ENCODE measurements at places on chromosomes 1 and 21. TPM values are rescaled to one million over a fixed set of nuclear protein-coding genes. Genes with fewer than 3 reads are reported as not detected.
A peak's percentile ranks its signal among the peaks of the same experiment; 100 is the strongest.

DNA sequence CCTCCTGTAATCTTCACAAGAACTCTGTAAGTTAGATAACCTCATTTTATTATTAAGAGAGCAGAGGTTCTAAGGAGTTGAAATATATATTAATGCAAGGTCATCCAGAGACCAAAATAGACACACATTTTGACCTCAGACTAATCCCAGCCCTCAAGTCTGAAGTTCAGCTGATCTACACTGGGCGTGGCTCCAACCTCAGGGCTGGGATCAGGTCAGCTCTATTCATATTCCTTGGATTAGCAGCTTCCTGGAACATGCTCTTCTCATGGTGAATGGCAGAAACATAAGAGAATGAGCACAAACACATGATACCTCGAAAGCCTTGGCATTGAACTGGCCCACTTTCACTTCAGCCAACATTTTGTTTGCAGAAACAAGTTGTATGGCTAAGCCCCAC is 200.8 kb upstream of the ST6GALNAC5 start:
- H3K4me1 ChIP-seq = no peaks in the 10 kb centered on the region
- H3K4me3 ChIP-seq = no peak overlapping the region
- no peaks in the 10 kb centered on the region for H3K27me3 ChIP-seq
- H3K27ac ChIP-seq = no peak overlapping the region

DNA sequence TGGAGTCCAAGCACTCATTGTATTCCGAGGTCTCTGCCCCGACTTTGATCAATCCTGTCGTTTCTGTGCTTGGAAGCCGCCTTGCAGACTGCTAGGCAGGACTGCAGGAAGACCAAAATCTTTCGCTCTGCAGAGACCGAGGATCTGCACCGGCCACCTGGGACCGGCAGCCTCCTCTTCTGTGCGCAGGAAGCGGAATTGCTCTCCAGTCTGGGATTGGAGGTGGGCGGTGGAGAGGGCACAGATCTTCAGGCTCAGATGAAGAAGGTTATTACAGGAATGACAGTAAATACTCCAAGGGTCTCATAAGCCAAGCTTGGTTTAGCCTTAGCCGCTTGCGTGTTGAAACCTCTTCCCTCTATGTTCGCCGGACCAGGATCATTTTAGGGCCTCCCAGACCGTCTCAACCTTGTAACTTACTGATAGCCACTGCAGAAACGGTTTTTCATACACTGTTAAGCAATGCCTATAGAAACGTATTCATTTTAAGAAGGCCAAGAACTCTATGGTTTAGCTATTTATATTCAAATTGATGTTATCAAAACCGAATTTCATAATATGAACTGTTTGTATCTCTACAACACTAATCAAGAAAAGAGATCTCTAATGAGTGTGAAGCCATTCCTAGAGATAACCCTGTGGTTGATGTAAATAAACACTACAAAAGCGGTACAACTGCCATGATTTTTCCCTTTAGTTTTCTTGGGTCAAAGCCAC is 1.1 kb downstream of the MIA3 start:
- no peaks in the 10 kb centered on the region for H3K27me3 ChIP-seq
- H3K27ac ChIP-seq = no peak overlapping the region
- no peaks in the 10 kb centered on the region for H3K36me3 ChIP-seq
- H3K4me3 ChIP-seq = peak overlapping the region; percentile 79
- DNase-seq = peak; percentile 32

DNA sequence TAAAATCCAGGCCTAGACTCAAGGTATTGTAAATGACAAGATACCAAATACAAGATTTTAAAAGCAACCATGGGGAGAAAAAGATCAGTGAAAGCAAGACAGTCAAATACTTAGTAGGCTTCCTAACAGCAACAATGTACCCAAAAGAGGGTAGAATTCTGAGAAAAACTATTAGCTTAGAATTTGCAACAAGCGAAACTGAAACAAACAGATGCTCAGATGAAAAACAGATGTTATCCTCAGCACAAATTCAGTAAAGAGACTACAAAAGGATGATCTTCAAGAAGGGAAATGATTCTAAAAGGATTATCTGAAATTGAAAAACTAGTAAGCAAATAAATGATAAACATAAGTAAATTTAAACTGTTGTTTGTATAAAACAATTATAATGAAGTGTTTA is 40.0 kb downstream of the PDC start:
- no peaks in the 10 kb centered on the region for H3K4me1 ChIP-seq
- H3K27ac ChIP-seq = no peak overlapping the region
- no peaks in the 10 kb centered on the region for H3K27me3 ChIP-seq
- no peak overlapping the region for H3K4me3 ChIP-seq
- H3K36me3 ChIP-seq = no peaks in the 10 kb centered on the region

DNA sequence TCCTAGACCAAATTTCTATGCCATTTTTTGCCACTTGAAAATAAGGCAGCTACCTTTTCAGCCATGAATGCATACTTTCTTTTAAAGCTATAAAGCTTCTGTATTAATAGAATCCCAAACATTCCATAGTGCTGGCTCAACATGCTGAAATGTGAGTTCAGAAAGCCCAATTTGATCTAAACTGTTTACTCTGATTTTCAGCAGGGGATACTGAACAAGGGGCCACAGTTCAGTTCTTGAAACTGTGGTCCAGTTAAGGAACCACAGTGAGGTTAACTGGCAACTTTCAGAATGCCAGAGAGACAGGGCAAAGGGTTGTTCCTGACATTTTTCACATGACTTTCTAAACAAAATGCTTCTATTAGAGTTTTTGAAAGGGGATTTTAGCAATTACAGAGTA is 85.7 kb upstream of the COL11A1 start:
- no peak overlapping the region for H3K27ac ChIP-seq
- DNase-seq = no peak
- no peaks in the 10 kb centered on the region for H3K4me1 ChIP-seq
- no peaks in the 10 kb centered on the region for H3K27me3 ChIP-seq
- H3K36me3 ChIP-seq = no peaks in the 10 kb centered on the region

DNA sequence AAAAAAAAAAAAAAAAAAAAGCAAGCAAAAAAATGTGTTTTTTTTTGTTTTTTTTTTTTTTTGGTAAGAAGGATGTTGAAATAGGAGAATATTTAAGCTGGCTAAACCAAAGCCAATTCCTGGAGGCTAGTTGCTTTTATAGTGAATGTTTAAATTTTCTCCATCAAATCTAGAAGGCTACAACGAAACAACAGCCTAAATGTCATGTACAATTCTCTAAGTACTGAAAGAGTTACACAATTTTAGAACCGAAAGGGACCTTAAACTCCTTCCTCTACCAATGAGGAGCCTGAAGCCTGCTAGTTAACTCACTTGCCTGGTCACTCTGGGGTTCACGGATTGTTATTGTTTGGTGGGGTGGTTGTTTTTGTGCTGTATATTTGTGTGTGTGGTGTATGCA is 3.5 kb downstream of the WLS start:
- H3K36me3 ChIP-seq = no peaks in the 10 kb centered on the region
- peak overlapping the region; percentile 91 for H3K27ac ChIP-seq
- H3K4me3 ChIP-seq = no peak overlapping the region
- H3K27me3 ChIP-seq = no peaks in the 10 kb centered on the region

DNA sequence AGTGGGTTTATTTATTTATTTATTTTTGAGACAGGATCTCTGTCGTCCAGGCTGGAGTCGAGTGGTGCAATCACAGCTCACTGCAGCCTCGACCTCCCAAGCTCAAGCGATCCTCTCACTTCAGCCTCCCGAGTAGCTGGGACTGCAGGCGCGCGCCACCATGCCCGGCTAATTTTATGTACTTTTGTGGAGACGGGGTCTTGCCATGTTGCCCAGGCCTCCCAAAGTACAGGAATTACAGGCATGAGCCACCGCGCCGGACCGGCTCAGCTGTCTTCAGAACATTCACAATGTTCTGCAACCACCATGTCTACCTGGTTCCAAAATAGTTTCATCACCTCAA is 406 bp upstream of the DNAJC8 start:
- H3K36me3 ChIP-seq = peaks cover 5% of the 10 kb centered on the region
- H3K27ac ChIP-seq = peak overlapping the region; percentile 77
- H3K27me3 ChIP-seq = no peaks in the 10 kb centered on the region
- H3K4me3 ChIP-seq = no peak overlapping the region

DNA sequence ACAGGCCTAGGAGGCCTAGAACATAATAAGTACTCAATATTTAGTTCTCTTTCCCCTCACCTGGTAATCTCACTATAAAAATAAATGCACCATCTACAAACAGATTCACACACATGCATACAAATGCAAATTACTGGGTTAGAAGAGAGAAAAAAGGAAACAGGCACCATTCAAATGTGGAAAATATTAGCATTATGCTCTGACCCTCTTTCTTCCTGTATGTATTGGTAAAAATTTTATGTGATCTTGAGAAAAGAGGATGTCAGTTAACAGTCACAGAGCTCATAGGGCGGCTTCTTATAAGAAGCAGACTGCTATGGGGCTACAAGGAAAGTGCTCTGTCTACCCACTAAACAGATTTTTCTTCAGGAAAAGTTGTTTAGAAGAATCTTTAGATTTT is 565.4 kb downstream of the LMO4 start:
- no peak for DNase-seq
- H3K4me1 ChIP-seq = no peaks in the 10 kb centered on the region
- H3K4me3 ChIP-seq = no peak overlapping the region
- H3K27me3 ChIP-seq = no peaks in the 10 kb centered on the region

- H3K27ac ChIP-seq = no peak overlapping the region
- H3K4me3 ChIP-seq = no peak overlapping the region
- peaks cover 4% of the 10 kb centered on the region for H3K4me1 ChIP-seq
- no peaks in the 10 kb centered on the region for H3K27me3 ChIP-seq
Observed at GRCh38 chr1:21012937-21013336, 163.8 kb downstream of the EIF4G3 start.

GPR3 gene
- not detected for total RNA-seq

KCNJ6 gene
- 0.78 TPM for total RNA-seq

RFX5 gene
- 14.5 TPM for total RNA-seq

TSPAN1 gene
- 5.2 TPM for total RNA-seq

All from body of pancreas (tissue), 4 donors.